CD4-positive, CD25-positive, alpha-beta regulatory T cell (primary cell): ENCODE measurements at places on chromosomes 5 and 9. TPM values are rescaled to one million over a fixed set of nuclear protein-coding genes. Genes with fewer than 3 reads are reported as not detected.

Gene ANKRD31
- 0.65 TPM for polyA plus RNA-seq

Gene ENTR1
- polyA plus RNA-seq = 8.8 TPM

Gene SLC23A1
- polyA plus RNA-seq = 0.13 TPM

Gene LECT2
- polyA plus RNA-seq = not detected

Gene CNOT8
- polyA plus RNA-seq = 184 TPM

Gene HSPA9
- polyA plus RNA-seq = 120 TPM

Gene PTGER4
- polyA plus RNA-seq = 20.9 TPM

Gene ANKRA2
- polyA plus RNA-seq = 26.0 TPM

Gene ESM1
- polyA plus RNA-seq = not detected

Gene CTXN3
- polyA plus RNA-seq = not detected
